ENCODE measurements at places on chromosomes 4 and X.

- peak; percentile 31 for DNase-seq
Observed at GRCh38 chr4:88759039-88759894, 61.6 kb upstream of the NAP1L5 start.

GRCh38 chr4:87130985-87131703 is 89.3 kb downstream of the KLHL8 start:
- no peak for DNase-seq

- DNase-seq = no peak
Observed at GRCh38 chr4:91118597-91118996, 991.4 kb downstream of the CCSER1 start.

- DNase-seq = no peak
Observed at GRCh38 chr4:8459867-8460445, 19.4 kb downstream of the TRMT44 start.

DNA sequence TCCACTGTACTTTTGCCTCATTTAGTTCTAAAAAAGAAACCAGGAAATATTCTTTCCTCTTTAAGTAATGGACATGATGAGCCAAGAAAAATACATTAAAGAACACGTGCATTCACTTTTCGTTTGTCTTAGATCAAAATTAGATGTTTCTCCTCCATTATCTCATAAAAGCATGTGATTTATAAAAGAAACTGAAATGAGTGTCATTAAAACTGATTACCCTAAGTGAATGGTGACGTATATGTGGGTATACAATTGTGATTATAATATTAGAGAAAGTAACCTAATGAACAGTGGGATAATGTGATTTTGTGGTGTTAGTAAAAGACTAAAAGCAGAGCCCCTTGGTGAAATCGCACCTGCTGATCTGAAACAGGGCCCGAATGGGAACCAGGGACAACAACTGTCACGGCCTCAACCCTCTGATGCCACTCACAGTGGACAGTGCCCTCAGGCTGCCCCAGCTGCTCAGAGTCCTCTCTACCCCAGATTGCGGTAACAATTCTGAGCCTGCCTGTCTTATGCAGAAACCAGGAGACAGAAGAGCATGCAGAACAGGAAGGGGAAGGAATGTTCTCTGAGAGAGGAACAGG is 25.7 kb upstream of the HS6ST2 start:
- DNase-seq = no peak

- DNase-seq = no peak
Observed at GRCh38 chr4:25843340-25844097, 19.3 kb downstream of the SEL1L3 start.

- no peak for DNase-seq
Observed at GRCh38 chrX:153736071-153736820, 11.6 kb downstream of the ABCD1 start.

- no peak for DNase-seq
Observed at GRCh38 chr4:5810151-5810550, 82.7 kb downstream of the CRMP1 start.

DNA sequence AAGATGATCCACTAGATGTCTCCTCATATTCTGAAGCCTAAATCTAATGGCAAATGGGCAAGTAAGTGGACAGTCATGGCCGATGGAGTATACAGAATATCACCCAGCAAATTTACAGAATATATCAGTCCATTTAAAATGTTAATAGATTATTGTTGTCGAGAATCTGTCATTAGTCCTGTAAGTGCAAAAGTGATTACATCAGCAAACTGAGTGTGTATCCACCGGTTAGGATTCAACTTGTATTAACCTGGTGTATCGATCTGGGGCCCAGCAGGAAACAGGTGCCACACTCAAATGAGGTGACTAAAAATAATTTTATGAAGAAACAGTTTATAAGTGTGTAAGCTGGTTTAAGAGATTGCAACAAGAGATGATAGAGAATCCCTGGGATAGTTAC is 367.9 kb upstream of the FAM47C start:
- DNase-seq = no peak

DNA sequence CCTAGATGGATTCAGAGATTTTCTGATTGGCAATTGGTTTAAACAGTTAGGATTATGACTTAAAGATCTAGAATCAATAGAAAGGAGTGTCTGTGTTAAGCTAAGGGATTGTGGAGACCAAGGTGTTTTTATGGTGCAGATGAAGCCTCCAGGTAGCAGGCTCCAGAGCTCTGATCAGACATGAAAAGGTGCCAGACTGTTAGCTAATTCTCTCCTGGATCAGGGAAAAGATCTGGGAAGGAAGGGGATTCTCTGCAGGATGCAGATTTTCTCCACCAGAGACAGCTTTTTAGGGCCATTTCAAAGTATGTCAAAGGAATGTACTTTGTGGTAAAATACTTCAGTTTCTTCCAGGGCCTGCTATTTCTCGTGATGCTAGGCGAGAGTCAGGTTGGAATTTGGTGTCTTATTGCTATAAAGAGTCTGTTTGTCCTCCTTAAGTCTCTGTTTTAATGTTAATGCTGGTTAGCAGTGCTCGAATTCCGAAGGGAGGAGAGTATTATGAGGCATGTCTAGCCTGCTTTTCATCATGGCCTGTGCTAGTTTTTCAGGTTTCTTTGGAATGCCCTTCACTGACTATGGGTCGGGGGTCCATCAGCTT is 12.0 kb upstream of the GPR78 start:
- peak; percentile 46 for DNase-seq

DNA sequence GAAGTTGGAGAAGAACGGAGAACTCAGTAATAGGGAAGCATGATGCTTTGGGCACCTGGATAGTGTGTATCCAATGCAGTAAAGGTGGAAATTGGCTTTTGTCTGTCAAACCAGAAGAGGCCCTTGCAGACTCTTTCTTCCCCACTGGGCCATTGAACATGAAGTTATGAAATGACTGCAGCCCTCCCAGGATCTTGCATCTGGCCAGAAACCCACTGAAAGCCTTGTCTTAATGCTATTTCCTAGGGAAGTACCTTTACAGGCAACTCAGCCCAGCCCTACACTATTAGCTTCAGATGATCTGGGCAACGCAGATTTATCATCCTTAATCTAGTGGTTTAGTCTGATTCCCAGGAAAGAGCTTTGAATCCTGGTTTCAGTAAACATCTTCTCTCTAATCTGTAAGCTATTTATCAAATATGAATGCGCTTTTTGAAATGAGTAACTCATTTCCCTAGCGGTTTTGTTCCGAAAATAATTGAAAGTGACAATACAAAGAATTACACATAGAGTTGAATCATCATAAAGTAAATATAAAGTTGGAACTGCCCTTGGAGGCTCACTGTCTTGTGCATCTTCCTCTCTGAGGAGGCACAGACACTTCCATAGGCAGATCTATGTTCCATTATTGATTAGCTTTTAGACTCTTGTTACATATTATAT is 464.1 kb downstream of the IDS start:
- DNase-seq = peak; percentile 34

DNA sequence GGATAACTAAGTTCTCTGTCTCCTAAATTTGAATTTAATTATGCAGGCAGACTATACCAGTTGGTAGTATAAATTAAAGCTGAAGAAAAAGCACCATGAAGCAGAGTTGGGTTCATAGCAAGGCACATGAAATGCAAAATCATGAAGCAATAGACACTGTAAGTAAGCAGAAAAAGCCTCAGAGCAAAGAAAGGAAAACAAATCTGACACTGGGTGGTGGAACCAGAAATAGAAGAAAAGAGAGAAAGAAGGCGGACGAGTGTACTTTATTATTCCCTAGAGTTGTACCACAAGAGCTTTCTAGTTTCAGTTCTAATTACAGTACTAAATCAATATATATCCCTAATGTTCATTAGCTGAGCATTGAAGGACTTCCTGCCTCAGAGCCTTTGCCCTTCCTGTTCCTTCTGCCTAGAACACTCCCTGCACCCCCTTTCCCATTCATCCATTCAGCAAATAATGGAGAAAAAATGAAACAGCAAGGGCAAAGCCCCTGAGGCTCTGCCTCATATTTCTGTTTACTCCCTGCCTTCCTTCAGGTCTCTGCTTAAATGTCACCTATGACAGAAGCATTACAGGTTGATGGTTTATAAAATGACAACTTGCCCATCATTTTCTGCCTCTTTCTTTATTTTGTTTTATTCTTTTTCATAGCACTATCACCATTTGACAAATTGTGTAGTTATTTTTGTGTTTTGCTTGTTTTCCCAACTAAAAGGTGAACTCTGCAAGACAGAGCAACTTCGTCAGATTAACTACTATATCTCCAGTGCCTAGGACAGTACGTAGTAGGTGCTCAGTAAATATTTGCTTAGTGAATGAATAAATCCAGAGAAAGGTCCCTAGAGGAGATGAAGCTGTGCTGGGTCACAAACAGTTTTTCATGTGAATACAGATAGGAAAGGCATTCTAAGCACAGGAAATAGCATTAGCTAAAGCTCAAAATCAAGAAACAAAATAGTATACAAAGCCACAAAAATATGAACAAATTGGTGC is 154.0 kb upstream of the RASGEF1B start:
- no peak for DNase-seq

DNA sequence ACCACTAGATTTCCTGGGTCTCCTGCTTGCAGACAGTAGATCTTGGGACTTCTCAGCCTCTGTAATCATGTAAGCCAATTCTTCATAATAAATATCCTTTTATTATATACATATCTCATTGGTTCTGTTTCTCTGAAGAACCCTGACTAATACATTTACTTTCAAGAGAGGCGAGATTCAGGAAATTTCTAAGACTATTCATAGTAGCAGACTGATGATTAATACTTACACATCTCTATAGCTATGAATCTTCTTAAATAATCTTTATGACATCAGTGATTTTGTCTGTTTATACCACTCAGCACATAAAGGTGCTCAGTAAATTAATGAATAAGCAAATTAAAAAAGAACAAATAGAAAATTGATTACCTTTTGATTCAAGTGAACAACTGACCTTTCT is 682.3 kb upstream of the GRID2 start:
- no peak for DNase-seq

GRCh38 chrX:40154250-40154852 is 56.6 kb upstream of the BCOR start:
- DNase-seq = no peak

- DNase-seq = no peak
Observed at GRCh38 chrX:112094729-112095128, 12.2 kb upstream of the TRPC5 start.

DNA sequence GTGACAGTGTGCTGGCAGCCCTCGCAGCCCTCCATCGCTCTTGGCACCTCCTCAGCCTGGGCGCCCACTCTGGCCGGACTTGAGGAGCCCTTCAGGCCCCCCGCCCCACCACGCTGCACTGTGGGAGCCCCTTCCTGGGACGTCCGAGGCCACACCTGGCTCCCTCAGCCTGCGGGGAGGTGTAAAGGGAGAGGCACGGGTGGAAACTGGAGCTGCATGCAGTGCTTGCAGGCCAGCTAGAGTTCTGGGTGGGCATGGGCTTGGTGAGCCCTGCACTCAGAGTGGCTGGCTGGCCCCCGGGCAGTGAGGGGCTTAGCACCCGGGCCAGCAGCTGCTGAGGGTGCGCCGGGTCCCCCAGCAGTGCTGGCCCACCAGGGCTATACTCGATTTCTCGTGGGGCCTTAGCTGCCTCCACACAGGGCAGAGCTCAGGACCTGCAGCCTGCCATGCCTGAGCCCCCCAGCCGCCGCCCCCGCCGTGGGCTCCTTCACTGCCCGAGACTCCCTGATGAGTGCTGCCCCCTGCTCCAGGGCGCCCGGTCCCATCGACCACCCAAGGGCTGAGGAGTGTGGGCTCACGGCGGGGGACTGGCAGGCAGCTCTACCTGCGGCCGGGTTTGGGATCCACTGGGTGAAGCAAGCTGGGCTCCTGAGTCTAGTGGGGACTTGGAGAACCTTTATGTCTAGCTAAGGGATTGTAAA is 1672.7 kb upstream of the PCDH7 start:
- DNase-seq = no peak

GRCh38 chrX:20727447-20727846 is 460.7 kb upstream of the RPS6KA3 start:
- no peak for DNase-seq

GRCh38 chr4:110533940-110534339 is 58.0 kb downstream of the ENPEP start:
- DNase-seq = peak; percentile 99

- peak; percentile 23 for DNase-seq
Observed at GRCh38 chr4:87270144-87270543, 49.7 kb upstream of the KLHL8 start.

- DNase-seq = no peak
Observed at GRCh38 chrX:146189371-146189770, 371.7 kb downstream of the SLITRK2 start.

- no peak for DNase-seq
Observed at GRCh38 chrX:112877771-112878173, 37.1 kb upstream of the AMOT start.

GRCh38 chr4:106366026-106366425 is 2.6 kb downstream of the GIMD1 start:
- DNase-seq = peak; percentile 86

DNA sequence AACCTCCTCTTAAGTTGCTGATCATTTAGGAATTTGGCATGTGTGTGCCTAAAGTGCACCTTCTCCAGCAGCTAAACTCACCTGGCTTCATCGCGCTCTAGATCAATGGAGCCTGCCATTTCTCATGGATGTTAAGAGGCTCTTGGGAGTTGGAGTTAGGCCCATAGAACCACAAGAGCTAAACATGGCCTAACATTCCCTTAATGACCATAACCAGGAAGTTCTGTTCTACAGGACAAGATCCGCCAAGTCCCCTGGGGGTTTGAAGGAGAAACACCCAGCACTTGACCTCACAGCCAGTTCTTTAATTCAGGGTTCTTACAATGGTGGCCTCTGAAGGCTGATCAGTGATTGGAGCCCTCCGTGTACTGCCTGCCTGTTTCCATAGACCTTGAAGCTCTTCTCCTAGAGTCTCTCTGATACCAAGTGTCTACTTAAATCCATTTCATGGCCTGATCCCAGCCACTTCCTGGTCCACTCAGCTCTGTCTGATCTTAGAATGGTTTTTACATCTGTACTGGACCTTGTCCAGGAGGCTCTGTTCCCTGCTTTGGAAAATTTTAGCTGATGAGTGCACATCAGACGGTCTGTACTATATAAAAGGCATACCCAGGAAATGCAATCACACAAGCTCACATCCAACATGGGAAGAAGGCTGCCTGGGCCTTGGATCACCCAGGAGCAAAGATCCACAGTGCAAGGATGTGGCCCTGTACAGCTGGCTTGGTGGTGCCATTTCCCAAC is 45.1 kb downstream of the RPS3A start:
- DNase-seq = no peak

DNA sequence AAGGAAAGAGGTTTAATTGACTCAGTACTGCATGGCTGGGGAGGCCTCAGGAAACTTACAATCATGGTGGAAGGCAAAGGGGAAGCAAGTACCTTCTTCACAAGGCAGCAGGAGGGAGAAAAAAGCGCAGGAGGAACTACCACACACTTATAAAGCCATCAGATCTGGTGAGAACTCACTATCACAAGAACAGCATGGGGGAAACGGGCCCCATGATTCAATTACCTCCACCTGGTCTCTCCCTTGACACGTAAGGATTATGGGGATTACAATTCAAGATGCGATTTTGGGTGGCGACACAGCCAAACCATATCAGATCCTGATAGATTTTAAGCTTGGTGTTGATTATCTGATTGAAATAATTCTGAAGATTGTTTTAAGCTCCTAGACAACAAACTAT is 218.7 kb downstream of the CBR4 start:
- no peak for DNase-seq

DNA sequence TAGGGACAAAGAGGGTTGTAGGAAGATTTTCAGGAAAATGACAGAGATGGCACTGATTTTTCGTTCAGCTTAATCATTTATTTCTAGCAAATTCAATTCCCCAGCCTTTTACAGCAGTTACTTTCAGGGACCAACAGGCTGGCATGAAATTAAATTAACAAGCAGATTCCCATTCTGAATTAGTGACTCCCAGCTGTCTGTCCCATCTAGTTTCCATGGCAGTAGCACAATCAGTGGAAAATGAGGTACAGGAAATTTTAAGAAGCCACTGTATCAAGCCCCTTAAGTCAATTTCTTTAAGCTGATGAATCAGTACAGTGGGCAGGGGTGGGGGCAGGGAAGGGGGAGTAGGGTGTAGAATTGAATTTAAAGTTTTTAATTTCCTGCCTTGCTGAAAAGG is 121.1 kb upstream of the TEX13C start:
- DNase-seq = no peak

All from astrocyte (in vitro differentiated cells and primary cell).